IMR-90 (cell line): ENCODE measurements at places on chromosomes 13 and 19. TPM values are rescaled to one million over a fixed set of nuclear protein-coding genes. Genes with fewer than 3 reads are reported as not detected.

Gene KLC3
- under 0.01 and 0.18 TPM in 2 replicates for total RNA-seq

DNA sequence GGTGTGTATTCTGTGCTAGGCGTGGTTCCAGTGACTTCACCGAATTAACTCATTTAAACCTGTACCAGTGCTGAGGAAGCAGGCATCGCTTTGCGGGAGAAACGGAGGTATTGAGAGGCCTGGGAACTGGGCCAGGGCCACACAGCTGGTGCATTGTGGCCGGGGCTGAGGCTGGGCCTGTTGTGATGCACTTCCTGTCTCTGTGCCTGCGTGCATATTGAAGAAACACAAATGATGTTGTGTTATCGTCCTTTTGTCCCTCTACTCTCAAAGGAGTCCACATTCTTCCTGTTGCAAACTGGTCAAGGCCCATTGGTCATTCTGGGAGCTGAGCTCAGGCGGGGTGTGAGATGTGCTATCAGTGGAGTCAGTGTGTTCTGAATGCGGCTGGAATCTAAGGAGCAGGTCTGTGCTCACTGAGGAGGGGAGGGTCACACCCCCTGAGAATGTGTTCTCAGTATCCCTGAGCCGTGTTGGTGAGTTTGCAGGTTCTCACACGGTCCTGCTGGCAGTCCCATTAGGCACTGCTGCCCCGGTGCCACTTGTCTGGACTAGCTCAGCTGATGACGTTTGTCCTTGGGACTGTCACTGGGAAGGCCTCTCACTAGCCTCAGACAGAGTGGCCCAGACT, 62.1 kb downstream of the ARHGEF7 start:
- DNase-seq, result peak; percentile 68

Gene WTIP
- 35.0 and 48.9 TPM in 2 replicates for total RNA-seq

DNA sequence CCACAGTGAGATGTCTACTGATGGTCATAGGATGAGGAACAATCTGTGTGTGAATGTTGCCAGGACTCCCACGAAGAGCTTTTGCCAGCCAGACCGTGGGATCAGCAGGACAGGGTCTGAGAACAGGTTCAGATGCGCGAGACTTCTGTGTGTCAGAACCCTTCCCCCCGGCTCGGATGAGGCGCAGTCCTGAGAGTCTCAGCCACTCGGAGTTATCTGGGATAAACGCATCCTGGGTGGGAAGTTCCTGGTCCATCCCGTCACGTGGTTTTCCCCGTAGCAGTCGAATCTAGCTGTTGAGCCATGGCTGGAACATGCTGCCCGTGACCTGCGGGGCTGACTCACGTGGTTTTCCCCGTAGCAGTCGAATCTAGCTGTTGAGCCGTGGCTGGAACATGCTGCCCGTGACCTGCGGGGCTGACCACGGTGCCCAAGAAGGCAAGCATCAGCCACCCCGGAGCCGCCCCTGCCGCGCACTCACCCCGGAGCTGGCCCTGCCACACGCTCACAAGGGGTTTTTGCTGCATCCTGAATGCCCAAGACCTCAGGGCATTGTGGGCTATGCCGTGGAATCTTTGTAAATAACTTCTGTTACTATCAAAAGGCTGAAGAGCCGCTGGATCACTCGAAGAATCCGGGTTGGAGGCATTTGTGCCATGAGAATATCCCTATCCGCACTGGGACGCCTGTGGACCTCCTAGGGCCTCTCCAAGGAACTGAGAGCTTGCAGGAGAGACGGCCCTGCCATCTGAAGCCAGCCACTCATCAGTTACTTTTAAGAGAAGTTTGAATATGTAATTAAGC, 130.8 kb upstream of the MCF2L start:
- no peak for DNase-seq

DNA sequence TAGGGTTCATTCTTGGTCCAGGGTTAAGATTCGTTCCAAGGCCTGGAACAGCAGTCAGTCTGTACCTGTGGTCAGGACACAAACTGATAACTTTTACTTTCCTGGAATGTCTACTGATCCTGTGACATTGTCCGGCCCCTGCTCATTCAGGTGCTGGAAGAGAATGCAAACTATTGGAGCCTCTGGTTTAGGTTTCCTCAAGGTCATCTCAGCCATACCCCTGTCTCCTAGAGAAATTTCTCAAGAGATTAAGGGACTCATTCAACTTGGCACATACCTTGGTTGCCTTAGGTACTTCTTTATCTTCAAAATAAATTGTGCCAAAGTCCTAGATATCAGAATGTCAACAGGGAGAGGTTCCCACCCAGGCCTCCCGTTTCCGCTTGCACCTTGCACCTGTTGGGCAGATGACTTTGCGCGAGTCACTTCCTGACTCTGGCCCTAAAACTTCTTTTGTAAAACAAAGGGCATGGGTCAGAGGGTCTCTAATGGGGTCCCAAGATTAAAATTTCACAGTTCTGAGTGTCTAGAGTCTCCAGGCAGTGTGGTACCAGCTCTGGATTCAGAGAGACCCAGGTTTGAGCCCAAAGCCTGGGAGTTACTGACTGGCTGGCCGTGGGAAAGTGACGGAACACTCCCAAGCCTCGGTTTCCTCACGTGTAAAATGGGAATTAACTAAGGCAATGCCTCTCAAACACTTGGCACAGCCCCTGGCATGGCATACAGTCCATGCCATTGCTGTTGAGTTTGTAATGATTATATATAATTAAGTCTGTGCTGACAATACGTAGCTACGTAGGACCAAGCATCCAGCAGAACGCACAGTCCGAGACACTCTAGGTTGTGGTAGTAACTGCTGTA, 25.8 kb upstream of the CYP2S1 start:
- no peak for DNase-seq

DNA sequence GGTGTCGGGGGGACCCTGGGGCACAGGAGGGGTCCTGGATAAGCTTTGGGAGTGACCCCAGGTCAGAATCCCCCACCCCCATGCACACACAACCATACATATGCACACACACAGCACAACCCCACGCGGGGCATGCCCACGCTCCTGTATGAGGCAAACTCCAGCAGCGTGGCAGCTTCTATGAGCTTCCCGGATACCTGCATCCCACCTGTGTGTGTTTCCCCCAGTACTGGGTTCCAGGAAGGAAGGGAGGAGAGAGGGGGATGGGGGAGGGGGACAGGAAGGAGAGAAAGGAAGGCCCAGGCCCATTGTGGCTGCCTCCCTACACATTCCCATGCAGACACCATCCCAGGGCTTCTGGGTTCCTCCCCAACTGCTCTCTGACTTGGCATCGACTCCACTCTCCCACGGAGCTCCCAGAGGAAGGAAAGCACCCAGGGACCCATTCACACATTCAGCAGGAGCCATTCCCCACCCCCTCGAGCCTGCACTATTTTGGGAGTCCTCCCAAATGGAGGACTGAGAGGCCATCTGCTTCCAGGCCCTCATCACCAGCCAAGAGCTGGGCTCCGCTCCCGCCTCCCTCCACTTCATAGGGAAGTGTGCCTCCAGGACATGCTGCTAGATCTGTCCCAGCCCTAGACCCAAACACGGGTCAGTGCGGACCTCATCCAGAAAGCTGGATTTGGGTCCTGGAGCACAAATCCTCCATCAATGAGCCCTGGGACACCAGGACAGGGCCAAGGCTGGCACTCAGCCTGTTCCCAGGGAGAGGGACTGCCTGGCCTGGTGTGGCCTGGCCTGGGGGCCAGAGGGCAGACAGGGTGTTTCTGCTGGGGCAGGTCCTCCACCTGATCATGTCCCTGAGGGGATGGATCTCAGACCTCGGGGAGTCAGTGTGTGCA, 13.2 kb downstream of the PRR36 start:
- no peak for DNase-seq

Gene KLK1
- not detected in 2 replicates for total RNA-seq

Gene LILRA5
- total RNA-seq, result not detected in 2 replicates

GRCh38 chr13:100976993-100977392, 302.4 kb upstream of the TMTC4 start:
- no peak for DNase-seq

DNA sequence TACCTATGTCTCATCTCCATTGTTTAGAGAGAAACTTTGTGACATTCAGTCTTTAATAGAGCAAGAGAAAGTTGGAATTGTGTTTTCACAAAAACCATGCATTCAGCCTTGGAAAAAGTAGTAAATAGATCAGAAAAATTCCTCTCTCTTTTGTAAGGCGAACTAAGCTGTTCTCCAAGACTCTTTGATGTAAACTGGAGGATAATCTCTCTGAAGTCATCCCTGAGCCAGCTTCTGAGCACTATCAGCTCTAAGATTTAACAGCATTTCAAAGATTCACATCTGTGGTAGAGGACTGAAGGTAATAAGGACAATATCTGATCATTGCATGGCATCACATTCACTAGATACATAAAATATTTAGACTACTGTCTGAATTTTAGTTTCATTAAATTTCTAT, 904.6 kb upstream of the ATXN8OS start:
- no peak for DNase-seq

Gene ZNF766
- total RNA-seq, result 18.9 and 20.4 TPM in 2 replicates

Gene C19orf67
- not detected in 2 replicates for total RNA-seq

- peak; percentile 32 for DNase-seq
Observed at GRCh38 chr13:43005460-43006236, 13.6 kb upstream of the EPSTI1 start.

- no peak for DNase-seq
Observed at GRCh38 chr13:100234006-100234405, 145.1 kb downstream of the PCCA start.

- DNase-seq, result peak; percentile 15
Observed at GRCh38 chr13:39729156-39729555, 73.7 kb downstream of the COG6 start.

Gene RXFP2
- total RNA-seq, result not detected in 2 replicates
